ENCODE measurements at places on chromosomes 5 and 9.

DNA sequence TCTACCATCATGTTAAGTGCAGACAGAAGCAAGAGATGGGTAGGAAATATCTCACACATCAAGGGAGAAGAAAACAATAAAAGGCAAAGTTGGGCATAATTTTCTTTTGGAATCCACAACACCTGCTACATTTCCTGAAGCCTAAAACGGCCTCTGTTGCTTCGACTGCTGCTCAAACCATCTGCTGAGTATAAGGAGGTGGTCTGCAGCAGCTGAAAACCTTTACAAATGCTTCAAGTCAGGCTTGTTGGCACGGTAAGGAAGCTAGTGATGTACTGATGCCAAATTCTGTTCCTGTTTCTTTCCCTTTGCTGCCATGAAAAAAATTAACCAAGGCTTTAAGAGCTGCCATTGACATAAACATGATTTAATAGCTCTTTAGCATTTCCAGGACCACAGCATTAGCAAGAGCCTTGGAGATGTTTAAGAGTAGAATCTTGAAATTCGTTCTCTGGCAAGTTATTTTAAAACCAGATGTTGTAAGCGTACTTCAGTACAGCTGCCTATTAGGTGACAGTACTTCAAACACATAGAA, 75.6 kb downstream of the DMRTA1 start:
- DNase-seq: no peak

DNA sequence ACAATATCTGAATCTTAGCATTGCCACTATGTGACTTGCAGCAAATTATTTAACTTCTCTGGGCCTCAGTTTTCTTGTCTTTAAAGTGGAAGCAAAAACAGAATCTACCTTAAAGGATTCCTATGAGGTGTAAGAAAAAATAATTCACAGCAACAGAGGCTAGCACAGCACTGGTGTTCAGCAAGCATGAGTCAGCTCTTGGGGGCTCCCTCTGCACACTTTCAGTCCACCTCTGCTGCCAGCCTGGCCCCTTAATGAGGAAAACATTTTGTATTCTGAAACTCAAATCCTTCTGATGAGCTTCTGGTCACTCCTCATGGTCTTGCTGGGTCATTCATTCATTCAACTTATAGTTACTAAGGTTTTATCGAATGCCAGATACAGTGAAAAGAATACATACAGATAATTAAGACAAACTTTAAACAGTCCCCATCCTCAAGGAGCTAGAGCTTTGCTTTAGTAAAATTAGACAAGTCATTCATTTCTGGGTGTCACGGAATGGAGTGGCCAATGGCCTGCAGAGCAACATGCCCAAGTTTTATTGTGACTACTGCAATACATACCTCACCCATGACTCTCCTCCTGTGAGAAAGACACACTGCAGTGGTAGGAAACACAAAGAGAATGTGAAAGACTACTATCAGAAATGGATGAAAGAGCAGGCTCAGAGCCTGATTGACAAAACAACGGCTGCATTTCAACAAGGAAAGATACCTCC, 26.8 kb upstream of the IQGAP2 start:
- DNase-seq: no peak

DNA sequence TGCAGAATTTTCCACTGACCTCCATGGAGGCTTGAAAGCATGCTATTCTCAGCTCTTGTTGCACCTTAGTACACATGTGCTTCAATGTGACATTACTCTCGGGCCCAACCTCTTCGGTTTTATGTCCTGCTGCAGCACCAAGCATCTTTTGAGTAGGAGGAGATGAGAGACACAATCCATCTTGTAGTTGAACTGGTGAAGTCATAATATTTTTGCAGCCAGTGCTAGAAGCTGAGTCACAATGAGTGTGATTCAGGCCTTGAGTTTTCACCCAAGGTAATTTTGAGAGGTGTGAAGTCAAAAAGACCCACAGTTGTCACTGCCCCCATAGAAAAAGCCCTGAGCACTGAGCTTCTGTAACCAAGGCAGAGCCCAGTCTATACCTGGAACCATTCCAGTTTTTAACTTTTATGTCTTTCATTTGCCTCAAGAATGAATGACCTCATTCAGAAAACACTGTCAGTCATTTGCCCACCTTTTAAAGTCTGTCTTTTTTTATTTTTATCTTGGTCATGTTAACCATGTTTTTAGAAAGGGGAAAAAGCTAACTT, 117.7 kb downstream of the ZNF462 start:
- DNase-seq: no peak

- DNase-seq: no peak
Measured at GRCh38 chr5:137036640-137037039, 462.5 kb downstream of the SPOCK1 start.

DNA sequence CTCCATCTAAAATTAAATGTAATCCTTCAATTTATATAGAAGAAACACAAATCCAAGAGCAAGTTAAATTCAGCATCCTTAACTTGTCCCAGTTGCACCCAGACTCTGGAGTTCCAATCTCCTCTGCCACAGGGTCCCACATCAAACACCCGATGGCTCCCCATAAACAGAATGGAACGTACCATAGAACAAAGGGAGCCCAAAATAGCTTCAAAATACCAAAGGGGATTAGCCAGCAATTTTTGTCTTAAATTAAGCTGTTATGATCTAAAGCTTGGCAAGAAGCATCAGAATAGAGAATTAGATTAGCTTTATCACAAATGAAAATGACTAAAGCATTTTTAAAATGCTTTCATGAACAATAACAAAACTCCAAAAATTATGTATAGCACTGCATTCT, 112.8 kb downstream of the FANCC start:
- DNase-seq: no peak

DNA sequence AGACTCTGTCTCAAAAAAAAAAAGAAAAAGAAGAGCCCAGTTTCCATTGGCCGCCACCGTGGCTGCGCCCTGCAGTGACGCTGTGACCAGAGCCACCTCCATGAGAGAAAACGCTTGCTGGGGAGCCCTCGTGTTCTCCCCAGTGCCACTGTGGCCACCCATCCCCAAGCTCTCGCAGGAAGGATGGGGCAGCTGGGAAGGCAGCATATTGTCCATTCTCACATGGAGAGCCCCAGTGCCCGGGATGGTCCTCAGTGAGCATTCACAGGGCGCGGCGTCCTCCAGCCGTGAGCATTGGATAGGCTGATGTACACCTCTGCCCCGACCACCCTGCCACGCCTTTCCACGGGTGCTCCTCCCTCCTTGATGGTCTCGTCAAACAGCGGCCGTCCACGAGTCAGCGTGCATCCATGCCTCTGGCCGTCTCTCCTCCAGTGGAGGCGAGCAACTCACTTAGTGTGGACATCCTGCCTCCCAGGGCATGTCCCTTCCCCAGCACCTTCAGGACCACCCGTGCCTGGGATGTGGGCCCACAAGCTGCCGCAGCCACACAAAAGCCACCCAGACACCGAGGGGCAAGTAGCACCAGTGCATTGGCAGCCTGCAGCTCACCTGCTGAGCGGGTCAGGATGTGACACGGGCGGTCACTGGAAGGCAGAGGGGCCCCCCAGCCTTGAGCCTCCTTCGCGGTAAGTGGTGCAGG, 23.4 kb upstream of the SLC6A19 start:
- no peak for DNase-seq

- DNase-seq: no peak
Measured at GRCh38 chr5:140041492-140042392, 1.4 kb downstream of the NRG2 start.

DNA sequence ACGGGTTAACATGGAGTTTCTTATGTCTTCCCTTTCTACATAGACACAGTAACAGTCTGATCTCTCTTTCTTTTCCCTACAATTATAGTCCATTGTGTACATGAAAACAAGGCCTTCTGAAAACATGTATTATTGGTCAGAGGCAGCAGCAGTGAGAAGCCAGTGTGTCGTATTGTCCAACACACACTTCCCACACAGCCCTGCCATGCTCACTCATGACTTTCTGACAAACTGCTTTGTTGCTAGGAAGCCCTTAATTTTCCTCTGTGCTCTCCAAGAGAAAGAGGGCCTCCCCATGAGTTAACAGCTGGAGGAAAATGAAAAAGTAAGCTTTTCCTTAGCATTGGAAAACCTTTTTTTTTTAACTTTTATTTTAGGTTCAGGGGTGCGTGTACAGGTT, 56.4 kb upstream of the N4BP3 start:
- no peak for DNase-seq

GRCh38 chr5:121630402-121630801, 221.3 kb upstream of the FTMT start:
- no peak for DNase-seq

DNA sequence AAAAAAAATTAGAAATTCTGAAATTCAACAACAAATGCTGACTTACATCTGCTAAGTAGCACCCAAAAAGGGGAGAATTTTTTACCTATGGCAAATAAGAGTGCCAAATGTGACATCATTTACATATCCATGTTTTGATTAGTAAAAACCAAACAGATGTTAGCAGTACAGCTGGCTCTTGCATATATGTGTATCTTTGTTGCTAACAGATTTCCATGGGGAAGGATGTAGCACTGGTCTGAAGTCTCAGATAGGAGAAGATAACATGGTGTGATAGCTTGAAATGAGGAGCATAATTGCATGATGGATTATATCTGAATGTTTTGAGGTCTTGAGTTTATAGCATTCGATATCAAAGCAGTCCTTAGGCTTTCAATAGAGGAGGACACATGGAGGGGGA, 17.5 kb downstream of the PIK3R1 start:
- DNase-seq: no peak

DNA sequence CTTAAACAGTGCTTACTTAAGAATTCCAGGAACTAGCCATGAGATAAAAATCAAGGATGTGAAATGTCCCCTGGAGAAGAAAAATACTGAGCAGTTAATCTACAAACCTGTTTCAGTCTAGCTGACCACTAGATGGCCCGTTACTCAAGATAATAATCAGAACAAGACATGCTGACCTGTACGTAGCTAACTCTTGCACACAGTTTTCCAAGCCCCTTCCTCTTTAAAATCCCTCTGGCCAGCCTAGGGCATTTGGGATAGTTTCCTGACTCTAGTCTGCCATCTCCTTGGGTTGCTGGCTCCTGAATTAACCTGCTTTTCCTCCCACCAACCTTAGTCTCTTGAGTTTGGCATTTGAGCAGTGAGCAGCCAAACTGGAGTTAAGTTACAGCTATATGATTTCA, 59.2 kb upstream of the TRAF1 start:
- no peak for DNase-seq

- no peak for DNase-seq
Measured at GRCh38 chr5:62432621-62433064, 20.1 kb downstream of the IPO11 start.

DNA sequence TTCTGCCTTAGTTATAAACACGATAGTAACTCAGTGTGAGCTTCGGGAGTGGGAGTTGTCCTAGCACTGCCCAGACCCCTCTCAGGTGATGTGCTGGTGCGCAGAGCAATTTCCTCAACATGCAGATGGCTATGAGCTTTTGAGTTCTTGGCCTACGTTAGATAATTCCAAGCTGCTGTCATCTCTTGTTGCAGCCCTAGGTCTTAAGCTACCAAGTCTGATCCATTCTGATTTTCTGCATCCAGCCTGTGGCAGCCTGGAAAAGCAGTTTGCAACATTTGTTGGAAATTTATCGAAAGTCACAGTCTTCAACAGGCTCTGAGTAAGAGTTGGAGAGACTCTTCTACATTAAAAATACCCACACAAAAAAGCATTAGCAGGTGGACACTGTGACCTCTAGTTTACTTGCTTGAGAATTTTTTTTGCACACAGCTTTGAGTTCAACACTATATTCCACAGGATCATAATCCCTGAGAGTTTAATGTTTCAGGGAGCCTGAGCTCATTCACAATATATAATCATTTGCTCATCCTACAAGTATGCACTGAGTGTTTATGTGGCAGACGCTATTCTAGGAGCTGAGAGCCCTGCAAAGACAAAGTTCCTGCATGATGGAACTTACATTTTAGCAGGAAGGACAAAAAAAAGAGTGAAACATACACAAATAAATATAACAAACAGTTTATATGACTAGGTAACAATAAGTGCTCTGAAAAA, 91.6 kb downstream of the UBE2QL1 start:
- DNase-seq: no peak

DNA sequence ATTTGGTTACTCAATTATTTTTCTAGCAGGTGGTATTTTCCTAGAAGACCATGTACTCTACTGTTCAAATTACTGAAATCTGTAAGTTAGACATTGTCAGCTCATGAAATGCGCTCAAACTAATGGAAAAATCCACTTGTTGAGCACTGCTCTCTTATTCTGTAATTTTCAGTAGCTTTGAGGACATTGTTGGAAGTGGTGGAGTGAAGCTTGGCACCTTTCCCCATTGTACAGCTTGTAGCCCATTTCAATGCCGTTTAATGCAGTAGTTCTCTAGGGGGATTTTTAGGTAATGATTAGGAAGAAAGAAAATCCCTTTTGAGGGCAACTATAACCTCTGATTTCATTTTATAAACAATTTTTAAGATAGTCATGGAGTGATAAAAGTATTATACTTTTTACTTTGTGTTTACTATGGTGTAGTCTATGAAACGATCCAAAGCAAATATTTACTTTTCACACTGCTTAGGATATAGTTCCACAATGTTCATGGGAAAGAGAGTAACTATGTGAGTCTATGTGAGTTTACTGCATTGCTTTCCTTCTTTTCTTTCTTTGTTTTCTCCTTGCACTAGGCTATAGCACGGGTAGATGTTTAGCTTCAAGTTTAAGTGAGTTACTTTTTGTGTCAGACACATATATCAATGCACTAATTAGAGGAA, 165.8 kb upstream of the ANKH start:
- no peak for DNase-seq

DNA sequence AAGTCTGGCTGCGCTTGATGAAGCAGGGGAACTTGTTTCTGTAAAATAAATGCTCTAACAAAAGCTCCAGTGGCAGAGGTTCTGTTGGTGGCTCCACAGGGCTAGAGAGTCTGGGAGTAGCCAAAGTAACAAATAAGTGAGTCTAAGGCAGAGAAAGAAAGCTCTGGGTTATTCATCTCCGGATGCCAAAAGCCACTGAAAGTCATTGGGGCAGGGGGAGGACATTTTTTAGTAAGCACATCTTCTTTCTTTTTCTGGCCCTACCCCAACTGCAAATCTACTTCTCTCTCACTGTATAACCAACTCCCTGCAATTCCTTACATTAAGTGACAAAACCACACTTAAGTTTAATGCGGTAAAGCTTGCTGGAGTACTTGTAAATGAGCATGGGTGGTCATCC, 141.6 kb downstream of the INSYN2B start:
- DNase-seq: no peak

DNA sequence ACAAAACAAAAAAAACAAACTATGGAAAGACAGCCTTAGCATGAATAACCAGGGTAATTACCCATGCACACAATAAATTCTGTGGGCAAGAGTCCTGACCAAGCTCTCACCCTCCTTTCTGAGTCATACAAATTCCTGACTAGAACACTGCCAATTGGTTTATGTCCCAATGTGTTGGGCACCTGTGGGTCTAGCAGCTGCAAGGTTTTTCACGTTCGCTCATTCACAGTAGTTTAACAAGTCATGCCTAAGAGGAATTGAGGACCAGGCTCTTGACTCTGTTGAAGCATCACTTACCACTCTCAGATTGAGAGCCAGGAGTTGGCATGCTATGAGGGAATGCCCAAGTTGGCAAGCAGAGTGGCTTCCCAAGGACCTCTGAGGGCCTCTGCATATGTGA, 205.5 kb upstream of the SLC24A2 start:
- no peak for DNase-seq

GRCh38 chr9:78562021-78562420, 265.1 kb downstream of the PSAT1 start:
- DNase-seq: no peak

- DNase-seq: no peak
Measured at GRCh38 chr9:16982780-16983310, 112.4 kb upstream of the BNC2 start.

All from activated B cell treated with CpG ODN at 0.5 μM for 24 hours (primary cell).